ENCODE measurements at places on chromosomes 5 and 9. TPM values are rescaled to one million over a fixed set of nuclear protein-coding genes. Genes with fewer than 3 reads are reported as not detected.

- H3K4me3 ChIP-seq: no peak within 1 kb of the TSS
- H3K27ac ChIP-seq: no peak within 1 kb of the TSS
- peak; percentile 69 for DNase-seq
Observed at GRCh38 chr5:151924564-151925301, at the start of gene GLRA1. Gene GLRA1 (minus strand): TSS chr5:151924851. CDS start chr5:151924549, 302 bp downstream.

GRCh38 chr9:120486347-120486746 lies 93.6 kb downstream of the CDK5RAP2 start:
- H3K36me3 ChIP-seq: 0 out of 2 replicates have a peak, but pooled peaks cover 1% of the 10 kb centered on the region
- H3K27ac ChIP-seq: no peak overlapping the region
- no peaks in the 10 kb centered on the region for H3K27me3 ChIP-seq
- no peaks in the 10 kb centered on the region for H3K4me1 ChIP-seq
- H3K4me3 ChIP-seq: no peak overlapping the region

Gene SMIM33
- not detected for total RNA-seq

Gene SPOCK1
- not detected for total RNA-seq

DNA sequence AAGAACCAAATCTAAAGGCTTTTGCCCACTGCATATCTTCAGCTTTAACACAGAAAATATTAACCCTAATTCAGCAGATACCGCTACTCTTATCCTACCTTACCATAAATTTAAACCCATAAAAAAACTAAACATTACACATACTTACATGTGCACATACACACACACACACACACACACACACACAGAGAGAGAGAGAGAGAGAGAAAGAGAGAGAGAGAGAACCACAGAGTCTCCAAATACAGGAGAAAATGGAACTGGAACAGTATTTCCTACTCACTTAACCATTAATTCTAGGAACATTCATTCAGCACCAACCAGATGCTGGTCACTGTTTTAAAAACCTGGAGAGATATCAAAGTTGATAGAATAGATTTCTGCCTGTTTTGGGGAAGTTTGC lies 53.7 kb downstream of the EFNA5 start:
- no peak overlapping the region for H3K4me3 ChIP-seq
- no peaks in the 10 kb centered on the region for H3K4me1 ChIP-seq
- H3K27me3 ChIP-seq: no peaks in the 10 kb centered on the region
- no peak overlapping the region for H3K27ac ChIP-seq
- no peaks in the 10 kb centered on the region for H3K36me3 ChIP-seq

- H3K36me3 ChIP-seq: no peaks in the 10 kb centered on the region
- peak overlapping the region; percentile 68 for H3K27ac ChIP-seq
- H3K4me1 ChIP-seq: peaks cover 36% of the 10 kb centered on the region
- peak; percentile 79 for DNase-seq
- peak overlapping the region; percentile 44 for H3K4me3 ChIP-seq
Observed at GRCh38 chr9:121735793-121736770, 84.6 kb downstream of the DAB2IP start.

All from Caco-2 (cell line).